ENCODE measurements at places on chromosomes 7 and 10.

DNA sequence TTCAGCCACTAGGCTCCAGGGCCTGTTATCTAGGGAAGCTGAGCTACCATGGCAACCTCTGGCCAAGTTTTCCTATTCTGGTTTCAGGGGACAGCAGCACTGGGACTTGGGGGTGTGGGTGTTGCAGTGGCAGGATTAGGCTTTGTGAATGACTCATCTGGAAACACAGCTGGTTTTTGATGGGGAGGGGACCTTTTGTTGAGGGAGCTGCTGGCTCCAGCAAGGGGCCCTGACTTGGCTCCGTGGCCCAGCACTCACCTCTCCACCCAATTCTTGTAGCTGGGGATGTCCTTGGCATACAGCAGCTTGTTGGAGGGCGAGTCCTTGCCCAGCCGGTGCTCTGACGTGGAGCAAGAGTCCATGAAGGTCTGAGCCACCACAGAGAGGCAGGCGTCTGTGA is 435.9 kb downstream of the PLXNA4 start:
- DNase-seq, result no peak

DNA sequence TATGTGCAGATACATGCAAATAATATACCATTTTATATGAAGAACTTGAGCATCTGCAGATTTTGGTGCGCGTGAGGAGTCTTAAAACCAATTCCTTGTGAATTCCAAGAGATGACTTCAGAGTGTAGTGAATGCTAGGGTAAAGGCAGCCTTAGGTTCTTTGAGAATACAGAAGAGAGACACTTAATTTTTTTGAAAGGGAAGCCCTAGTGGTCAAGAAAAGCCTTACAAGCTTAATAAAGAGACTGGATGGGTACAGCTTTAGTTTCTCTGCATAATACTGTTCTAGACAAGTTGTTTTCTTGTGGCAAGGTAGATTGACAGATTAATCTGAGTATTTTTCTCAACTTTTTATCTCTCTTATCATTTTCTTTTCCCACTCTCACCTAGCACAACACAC is 636.5 kb downstream of the DNAJB9 start:
- DNase-seq, result no peak

- DNase-seq, result no peak
Measured at GRCh38 chr10:77355844-77356243, 281.8 kb downstream of the KCNMA1 start.

GRCh38 chr7:73742753-73743641 is 4.4 kb upstream of the ABHD11 start:
- peak; percentile 96 for DNase-seq
